ENCODE measurements at places on chromosomes 5 and 9.

DNA sequence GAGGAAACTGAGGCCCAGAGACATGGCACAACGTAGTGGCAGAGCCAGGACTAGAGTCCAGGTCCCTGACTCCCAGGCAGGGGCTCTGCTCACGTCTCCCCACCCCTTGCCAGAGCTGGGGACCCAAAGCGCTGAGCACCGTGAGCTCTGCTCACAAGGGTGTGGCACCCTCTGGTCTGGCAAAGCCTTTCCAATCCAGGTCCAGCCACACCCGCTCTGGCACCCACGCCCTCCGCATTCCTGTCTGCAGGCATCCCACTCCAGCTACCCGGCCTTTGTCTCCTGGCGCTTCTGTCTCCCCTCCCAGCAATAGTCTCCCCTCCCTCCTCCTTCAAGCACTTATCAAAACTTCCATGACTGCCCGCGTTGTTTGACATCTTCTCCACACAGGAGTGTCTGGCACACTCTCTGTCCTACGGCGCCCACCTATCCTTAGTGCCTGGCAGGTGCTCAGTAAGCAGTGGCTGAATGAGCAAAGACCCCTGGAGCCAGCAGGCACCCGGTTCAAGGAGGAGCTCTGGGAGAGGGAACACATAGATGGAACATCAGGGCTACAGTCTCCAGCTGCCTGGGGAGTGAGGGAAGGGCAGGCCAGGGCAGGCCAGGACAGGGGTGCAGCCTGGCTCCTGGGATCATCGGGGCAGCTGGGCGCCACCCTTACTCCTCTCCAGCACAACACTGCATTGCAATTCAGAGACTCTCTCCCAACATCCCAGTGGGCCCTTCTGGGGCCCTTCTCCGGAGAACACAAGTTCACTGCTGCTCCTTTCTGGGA lies 12.0 kb downstream of the HIGD2A start:
- DNase-seq, result no peak

GRCh38 chr9:87007711-87008366 lies 60.5 kb upstream of the GAS1 start:
- DNase-seq, result no peak

DNA sequence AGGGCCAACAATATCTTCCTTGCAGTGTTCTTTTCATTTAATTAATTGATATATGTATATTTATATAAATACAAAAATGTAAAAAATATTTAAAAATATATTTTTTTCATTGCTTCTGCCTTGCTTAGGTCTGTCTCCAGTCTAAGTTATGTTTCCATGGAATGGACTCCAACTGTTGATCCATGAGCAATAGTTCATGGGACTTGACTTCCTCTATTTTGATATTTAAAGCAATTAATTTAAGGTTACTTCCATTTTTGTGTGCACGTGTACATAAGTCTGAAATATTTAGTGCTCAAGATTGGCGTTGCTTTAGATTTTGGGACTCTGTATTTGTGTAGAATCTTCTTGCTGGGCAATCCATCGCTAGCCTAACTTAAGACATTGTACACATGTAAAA lies 155.3 kb upstream of the KLF9 start:
- no peak for DNase-seq

DNA sequence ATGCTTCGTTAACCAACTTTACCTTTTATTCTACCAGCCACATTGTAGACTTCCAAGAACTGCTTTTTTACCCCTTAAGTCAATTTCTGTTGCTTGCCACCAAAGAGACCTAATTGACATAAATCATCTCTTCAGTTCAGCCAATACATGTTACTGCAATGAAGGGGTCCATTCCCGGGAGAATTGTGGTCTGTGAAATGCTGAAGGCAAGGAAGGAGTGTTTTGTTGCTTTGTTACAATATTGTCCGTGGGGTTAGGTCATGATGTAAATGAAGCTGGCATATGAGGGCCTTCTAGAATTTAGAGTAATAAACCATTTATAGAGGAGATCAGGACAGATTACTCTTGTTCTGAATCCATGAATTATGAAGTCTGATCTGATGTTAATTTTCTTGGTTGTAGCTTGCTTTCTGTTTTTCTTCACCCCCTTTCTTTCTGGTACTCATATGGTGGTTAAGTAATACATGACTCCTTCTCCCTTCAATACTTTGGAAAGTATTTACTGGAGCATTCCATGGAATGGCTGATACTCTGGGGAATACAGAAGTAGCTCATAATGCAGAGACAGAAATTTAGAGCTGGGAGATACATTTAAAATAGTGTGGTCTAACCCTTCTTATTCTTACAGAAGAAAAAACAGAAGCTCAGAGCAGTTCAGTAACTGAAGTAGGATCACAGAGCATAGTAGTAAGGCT lies 297.0 kb upstream of the CLINT1 start:
- no peak for DNase-seq

GRCh38 chr5:52801329-52801728 lies 13.6 kb downstream of the ITGA1 start:
- DNase-seq, result no peak

DNA sequence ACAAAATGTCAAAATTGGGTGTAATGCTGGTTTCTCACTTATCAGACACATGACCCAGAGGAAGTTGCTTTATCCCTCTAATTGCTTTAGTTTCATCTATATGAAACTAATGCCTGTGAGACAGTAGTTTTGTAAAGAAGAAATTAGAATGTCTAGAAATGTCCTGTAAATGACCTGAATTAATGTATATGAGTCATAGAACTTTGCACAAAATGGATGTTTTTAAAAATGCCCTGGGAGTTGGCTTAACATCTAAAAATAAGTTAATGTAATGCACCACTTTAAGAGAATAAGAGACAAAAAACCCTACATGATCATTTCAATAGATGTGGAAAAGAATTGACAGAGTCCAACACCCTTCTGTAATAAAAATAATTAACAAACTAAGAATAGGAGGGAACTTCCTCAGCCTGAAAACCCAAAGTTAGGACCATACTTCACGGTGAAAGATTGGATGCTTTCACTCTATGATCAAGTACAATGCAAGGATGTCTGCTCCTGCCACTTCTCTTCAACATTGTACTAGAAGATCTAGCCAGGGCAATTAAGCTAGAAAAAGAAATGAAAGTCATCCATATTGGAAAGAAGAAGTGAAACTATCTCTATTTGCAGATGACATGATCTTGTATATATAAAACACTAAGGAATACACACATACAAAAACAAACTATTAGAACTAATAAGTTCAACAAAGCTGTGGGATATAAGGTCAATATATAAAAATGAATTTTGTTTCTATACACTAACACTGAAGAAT lies 117.9 kb downstream of the MELK start:
- DNase-seq, result no peak

DNA sequence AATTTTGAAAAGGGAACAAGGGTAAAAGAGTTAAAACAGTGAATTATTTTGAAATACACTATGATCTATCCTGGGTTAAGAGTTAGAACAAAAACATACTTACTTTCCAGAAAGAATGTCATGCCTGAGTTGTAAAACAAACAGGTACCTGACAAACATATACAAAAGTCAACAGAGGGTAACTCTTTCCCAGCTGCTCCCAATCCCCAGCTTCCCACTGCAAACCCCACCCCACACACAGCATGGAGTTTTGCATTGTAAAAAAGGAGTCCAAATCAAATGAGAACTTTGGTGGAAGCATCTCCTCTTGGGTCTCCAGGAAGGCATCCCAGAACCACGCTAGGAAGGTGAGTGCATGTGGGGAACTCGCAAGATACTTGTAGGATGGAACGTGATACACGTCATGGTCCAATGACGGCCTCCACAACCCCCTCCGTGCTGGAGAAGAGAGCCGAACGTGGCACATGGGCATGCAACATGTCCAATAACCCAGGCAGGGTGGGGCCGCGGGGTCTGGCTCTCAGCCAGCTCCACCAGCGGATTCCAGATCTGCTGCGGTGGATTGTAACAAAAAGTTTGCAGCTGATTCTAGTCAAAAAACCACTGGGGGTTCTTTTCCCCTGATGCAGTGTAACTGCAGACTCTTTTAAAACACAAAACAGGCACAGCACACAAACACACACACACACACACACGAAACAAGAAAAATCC lies 55.8 kb downstream of the EPB41L4B start:
- no peak for DNase-seq

DNA sequence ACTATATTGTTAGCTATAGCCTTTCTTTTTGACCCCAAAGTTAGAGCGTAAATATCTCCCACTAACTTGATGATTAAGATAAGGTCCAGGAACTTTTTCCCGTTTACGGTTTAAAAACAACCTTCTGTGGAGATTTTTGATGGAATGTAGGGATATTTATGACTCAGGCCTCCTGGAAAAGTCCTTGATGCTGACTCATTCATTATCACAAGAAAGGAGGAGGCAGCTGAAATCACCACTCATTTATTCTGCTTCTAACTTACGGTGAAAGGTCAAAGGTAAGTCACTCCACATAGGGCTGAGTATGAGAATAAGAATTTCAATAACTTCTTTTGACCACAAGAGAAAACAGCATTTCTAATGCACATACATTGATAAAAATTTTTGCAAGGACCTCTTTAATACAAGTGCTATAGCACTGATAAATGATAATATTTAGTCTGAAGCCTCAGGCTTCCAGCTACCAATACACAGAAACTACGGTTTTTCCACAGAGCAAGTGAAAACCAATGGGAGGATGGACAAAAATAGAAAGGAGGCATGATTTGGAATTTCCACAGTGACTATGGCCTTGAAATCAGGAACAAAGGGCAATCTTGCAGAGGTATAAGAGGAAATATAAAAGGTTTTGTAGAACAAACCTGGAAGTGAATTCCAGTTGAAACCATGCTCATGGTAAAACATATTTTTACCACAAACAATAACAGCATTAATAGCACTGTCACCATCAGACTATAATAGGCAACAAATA lies 146.5 kb downstream of the PPP2R2B start:
- no peak for DNase-seq

DNA sequence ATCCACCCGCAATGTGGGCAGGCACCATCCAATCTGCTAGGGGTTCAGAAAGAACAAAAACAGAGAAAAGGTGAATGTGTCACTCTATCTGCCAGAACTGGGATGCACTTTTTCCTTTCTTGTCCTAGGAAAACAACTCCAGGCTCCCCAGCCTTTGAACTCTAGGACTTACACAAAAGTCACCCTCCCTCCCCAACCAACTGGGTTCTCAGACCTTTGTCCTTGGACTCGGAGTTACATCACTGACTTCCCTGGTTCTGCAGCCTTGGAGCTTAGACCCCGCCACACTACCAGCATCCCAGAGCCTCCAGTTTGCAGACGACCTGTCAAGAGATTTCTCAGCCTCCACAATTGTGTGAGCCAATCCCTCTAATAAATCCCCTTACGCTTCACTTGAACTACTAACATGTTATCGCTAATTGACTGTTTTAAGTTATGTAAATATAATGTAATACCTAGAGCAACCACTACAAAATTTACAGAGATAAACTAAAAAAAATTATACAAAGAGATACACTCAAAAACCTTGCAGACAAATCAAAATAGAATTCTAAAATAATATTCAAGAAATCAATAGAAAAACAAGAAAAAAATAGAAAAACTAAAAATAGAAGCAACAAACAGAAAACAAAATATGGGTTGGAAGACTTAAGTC lies 5.3 kb upstream of the UBLCP1 start:
- DNase-seq, result no peak

GRCh38 chr5:64487283-64487682 lies 18.5 kb upstream of the RGS7BP start:
- no peak for DNase-seq

GRCh38 chr5:80453366-80453765 lies 34.5 kb upstream of the FAM151B start:
- DNase-seq, result no peak

GRCh38 chr5:154318691-154319090 lies 127.1 kb upstream of the SAP30L start:
- no peak for DNase-seq

- DNase-seq, result no peak
These were observed 73.0 kb downstream of the MRPS27 start for GRCh38 chr5:72246954-72247442.

DNA sequence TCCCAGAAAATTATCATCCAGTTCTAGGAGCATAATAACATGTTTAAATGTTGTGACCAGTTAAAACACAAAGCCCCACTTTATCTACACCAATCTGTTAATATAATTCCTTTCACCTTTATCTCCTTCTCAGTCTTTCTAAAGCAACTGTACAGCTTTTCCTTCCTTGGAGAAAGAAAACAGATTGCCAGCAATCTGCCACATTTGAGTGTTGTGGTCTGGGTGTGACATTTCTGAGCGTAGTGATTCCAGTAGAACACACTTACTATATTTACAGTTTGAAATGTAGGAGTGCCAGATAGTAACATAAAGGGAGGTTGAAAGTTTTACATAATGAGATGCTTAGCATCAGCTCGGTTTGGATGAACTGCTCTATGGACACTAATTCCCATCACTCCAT lies 76.1 kb downstream of the KCNN2 start:
- no peak for DNase-seq

- no peak for DNase-seq
These were observed 69.0 kb upstream of the SMC2 start for GRCh38 chr9:104025104-104025503.

DNA sequence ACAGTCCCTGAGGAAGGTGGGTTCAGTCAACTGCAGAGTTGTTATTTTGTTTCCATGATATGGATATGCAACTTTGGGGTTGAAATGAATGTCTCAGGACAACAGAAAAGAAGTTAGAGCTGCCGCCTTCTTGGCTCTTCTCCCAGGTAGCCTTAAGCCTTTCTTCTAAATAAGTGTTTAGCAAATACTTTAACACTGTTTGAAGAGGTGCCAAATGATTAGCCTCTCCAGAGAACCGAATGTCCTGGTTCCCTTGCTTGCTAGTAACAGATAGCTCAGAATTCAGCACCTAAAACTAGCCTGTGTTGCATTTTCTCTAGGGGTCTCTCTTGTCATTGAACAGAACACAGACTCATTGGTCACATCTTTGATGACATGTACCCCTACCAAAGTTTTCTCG lies 127.7 kb upstream of the PIK3R1 start:
- DNase-seq, result no peak

DNA sequence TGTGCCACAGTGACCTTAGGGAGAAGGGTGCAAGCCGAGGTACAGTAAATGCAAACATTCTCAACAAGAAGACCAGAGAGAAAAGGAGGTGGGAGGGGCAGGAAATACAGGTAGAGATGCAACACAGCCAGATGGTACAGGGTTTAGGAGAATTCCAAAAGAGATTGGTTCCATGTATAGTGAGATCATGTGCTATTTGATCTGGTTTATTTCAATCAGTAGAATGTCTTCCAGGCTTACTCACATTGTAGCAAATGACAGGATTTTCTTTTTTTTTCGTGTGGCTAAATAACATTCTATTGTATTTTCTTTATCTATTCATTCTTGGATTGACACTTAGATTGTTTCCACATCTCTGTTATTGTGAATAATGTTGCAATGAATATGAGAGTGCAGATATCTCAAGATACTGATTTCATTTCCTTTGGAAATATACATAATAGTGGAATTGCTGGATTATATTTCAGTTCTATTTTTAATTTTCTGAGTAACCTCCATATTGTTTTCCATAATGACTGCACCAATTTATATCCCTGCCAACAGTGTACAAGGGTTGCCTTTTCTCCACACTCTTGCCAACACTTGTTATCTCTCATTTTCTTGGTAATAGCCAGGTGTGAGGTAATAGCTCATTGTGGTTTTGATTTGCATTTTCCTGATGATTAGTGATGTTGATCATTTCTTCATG lies 107.8 kb upstream of the GAS1 start:
- no peak for DNase-seq

Measured in GM12891 (cell line).